Lower leg skin (tissue), 4 donors: ENCODE measurements at places on chromosomes 5 and 9. TPM values are rescaled to one million over a fixed set of nuclear protein-coding genes. Genes with fewer than 3 reads are reported as not detected.

- DNase-seq: no peak
Observed at GRCh38 chr9:84003246-84003645, 22.6 kb downstream of the RMI1 start.

DNA sequence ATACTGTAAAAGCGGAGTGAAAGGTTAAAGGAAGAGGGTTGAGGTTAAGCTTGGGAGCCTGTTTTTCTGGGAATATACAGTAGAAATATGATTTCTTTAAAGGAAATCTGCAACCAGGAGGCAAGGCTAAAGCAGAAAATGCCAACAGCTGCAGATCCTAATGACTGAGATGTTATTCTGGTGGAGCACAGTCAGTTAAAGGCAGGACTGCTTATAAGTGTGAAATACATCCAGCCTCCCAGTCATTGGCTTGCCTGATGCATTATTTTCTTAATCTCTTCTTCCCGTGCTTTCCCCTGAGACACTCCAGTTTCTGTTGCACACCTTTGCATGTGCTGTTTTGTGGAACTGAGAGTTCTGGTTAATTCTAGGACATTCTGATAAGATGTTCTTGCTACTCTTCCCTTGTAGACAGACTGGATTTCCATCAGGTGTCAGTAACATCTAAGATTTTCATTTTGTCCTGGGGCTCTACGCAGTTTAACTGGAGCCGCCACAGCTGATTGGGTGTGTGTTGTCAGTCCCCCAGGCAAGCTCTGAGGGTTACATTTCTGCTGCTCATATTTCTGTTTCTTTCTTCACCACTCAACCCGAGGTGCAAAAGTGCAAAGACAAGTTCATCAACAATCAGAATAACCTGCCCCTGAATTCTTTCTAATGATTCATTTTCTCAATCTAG lies 44.4 kb downstream of the CAST start:
- DNase-seq: no peak

DNA sequence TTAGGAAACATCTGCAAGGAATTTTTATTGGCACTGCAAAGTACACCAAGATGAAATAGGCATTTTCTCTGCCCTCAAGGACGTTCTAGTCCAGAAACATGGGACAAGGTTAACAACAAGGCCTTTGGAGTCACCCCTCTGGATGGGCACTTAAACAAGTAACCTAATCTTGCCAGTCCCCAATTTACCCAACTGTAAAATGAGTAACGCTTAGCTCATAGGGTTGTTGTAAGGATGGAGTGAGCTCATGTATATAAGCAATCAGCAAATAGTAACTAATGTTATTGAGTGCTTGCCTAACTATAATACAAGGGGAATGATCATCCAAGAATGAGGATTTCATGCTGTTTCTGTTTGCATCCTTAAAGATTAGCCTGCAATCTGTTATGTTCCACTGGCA lies 189.3 kb downstream of the PAPPA start:
- no peak for DNase-seq

The SLIT3 gene
- total RNA-seq: 16.2 TPM

The CTSL gene
- 22.0 TPM for total RNA-seq

The SLC45A2 gene
- total RNA-seq: 1.5 TPM
